ENCODE measurements at places on chromosomes 6 and 20. TPM values are rescaled to one million over a fixed set of nuclear protein-coding genes. Genes with fewer than 3 reads are reported as not detected.

The MRAP2 gene
- 8.6 TPM for polyA plus RNA-seq

The WFDC5 gene
- not detected for polyA plus RNA-seq

The CST9L gene
- not detected for polyA plus RNA-seq

The LBP gene
- 0.03 TPM for polyA plus RNA-seq

DNA sequence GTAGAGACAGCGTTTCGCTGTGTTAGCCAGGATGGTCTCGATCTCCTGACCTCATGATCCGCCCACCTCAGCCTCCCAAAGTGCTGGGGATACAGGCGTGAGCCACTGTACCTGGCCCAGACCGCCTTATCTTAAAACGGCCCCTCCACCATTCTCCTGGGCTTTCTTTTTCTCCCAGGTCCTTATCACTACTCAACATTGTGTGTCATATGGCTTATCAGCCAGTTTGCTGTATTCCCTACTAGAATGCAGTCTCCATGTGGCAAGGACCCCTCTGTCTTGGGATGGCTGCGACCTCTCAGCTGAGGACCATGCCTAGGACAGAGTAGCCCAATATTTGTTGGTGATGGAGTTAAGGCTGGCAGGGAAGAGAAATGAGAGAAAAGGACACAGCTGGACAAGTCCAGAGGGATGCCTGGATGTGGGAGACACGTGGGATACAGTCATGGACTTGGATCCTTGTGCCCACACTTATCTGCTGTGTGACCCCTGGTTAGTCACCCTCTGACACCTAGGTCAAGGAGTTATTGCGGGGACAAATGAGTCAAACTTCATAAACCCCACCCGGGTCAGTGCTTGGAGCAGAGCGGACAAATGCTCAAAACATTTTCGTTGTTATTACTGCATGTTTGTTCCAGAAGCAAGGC, 24.0 kb downstream of the ADA start:
- H3K36me3 ChIP-seq, result no peaks in the 10 kb centered on the region
- H3K4me1 ChIP-seq, result no peaks in the 10 kb centered on the region
- H3K4me3 ChIP-seq, result no peak overlapping the region
- DNase-seq, result no peak
- H3K27ac ChIP-seq, result no peak overlapping the region

DNA sequence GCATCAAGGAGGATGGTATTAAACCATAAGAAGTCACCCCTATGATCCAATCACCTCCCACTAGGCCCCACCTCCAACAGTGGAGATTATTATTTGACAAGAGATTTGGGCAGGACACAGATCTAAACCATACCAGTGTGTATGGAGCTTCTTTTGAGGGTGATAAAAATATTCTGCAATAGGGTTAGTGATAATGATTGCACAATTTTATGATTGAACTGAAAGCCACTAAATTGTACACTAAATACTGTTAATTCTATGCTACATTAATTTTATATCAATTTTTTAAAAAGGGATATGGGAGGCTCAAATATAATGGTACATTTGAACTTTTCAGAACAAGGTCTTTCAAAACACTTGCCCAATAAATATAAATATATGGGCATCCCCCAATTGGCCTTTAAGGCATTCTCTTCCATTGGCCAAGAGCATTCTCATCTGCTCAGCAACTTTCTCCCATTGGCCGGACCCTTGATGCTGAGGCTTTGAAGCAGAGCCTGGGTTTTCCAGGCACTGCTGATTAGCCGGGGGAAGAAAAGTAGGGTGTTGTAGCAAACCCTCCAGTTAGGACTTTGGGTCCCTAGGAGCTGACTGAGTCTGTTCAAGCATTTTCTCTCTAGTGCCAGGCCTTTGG, 209.9 kb downstream of the LRFN2 start:
- H3K27ac ChIP-seq, result no peak overlapping the region
- no peaks in the 10 kb centered on the region for H3K4me1 ChIP-seq
- no peak for DNase-seq

DNA sequence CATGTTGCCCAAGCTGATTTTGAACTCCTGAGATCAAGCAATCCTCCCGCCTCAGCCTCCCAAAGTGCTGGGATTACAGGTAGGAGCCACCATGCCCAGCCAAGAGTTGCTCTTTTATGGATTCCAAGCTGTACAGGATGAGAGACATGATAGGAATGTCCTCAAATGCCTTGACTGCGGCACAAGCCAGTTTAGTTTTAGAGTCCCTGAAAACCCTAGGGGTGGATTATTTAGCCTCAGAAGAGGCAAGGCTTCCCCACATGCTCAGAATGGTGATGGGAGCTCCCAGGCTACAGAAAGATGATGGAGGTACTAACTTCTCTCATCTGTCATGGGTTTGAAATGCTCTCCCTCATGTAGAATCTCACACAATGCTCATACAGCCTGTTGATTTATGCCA, 280.5 kb upstream of the PRND start:
- H3K36me3 ChIP-seq, result no peaks in the 10 kb centered on the region
- peaks cover 17% of the 10 kb centered on the region for H3K27me3 ChIP-seq
- H3K27ac ChIP-seq, result no peak overlapping the region
- no peak overlapping the region for H3K4me3 ChIP-seq

GRCh38 chr6:121335087-121336008, 1.1 kb upstream of the TBC1D32 start:
- DNase-seq, result no peak
- H3K27me3 ChIP-seq, result no peaks in the 10 kb centered on the region
- H3K4me3 ChIP-seq, result peak overlapping the region; percentile 99
- peak overlapping the region; percentile 97 for H3K27ac ChIP-seq
- no peaks in the 10 kb centered on the region for H3K36me3 ChIP-seq

DNA sequence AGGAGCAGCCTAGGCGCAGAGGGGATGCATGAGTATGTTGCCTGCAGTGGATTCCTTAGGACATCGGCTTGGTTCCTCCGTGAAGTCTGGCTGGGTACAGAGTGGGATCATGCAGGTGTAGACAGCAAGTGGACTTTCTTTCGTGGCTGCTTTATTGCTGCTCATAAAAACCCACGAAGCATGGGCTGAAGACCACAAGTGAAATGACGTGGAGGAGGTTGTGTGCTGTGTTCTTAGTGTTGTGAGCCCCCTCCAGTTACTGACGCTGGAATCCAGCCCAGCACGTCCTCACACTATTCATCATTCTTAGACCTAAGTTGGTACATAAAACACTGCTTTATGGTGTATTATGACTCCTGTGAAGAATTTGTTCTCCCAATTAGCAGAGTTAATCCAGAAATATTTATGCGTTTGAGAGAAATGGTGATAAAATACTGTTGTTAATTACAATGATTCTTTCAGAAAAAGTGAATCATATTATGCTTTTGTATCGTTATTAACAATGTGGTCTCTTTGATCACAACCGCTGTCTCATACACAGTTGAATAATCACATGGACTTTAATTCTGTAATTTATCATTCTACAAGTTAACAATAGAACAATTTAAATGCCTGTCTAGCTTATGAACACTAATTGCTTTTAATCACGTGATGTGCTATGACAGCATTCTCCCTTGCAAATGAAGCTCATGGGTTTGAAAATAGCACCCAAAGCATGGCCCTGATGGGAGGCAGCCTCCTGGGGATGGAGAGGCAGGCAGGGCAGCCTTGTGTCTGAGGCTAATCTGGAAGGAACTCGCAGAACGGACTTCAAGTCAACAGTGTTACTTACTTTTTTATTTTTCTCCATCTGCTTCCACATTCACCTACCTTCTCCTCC, 233.9 kb upstream of the SYNDIG1 start:
- H3K27ac ChIP-seq, result no peak overlapping the region
- H3K36me3 ChIP-seq, result no peaks in the 10 kb centered on the region
- no peaks in the 10 kb centered on the region for H3K4me1 ChIP-seq
- H3K4me3 ChIP-seq, result no peak overlapping the region
- no peak for DNase-seq
- no peaks in the 10 kb centered on the region for H3K27me3 ChIP-seq

- no peaks in the 10 kb centered on the region for H3K27me3 ChIP-seq
- H3K27ac ChIP-seq, result no peak overlapping the region
- H3K36me3 ChIP-seq, result no peaks in the 10 kb centered on the region
- peaks cover 10% of the 10 kb centered on the region for H3K4me1 ChIP-seq
These were observed 25.1 kb upstream of the TAF8 start for GRCh38 chr6:42025066-42025844.

GRCh38 chr6:15501826-15502445, 160.9 kb downstream of the DTNBP1 start:
- H3K4me1 ChIP-seq, result peaks cover 11% of the 10 kb centered on the region
- H3K36me3 ChIP-seq, result peaks cover 2% of the 10 kb centered on the region
- H3K4me3 ChIP-seq, result no peak overlapping the region
- H3K27ac ChIP-seq, result no peak overlapping the region

DNA sequence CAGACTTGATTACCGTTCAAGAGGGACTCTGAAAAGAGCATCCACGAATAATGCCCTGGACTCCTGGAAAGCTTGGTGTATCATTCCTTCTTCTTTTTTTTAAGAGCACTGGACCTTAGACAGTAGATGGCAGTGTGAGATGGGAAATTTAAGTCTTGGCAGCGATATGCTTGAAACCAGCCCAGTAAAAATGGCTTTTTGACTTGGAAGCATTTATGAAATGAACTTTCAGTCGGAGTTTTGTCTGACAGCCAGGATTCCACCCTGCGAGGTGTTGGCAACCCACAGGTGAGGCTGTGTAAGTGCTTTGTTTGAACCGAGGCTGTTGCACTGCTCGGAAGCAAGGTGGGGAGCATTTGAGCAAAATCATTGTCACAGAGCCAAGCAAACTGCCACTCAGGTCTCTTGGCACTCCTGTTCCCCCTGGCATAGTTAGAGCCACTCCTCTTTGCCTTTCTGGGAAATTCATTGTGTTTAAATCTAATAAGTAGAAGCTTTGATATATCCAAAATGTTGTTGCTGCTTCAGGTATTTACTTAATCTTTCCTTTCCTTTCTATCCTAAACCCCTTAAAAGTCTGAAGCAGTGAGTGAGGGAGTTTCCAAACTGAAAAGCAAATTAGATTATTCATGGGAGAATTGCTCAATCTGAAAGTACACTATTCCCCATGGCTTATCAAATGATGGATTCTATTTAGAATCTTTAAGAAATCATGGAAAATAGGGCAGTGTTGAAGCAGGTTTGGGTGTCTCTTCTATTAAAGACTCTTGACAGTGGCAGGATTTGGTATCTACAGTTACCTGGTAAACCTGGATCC, 272.8 kb upstream of the SLC35B3 start:
- H3K4me1 ChIP-seq, result no peaks in the 10 kb centered on the region
- no peak overlapping the region for H3K4me3 ChIP-seq
- no peaks in the 10 kb centered on the region for H3K27me3 ChIP-seq
- no peak overlapping the region for H3K27ac ChIP-seq

- no peak for DNase-seq
- H3K4me1 ChIP-seq, result no peaks in the 10 kb centered on the region
- no peaks in the 10 kb centered on the region for H3K36me3 ChIP-seq
- H3K27me3 ChIP-seq, result peaks cover 6% of the 10 kb centered on the region
- H3K4me3 ChIP-seq, result no peak overlapping the region
These were observed 60.8 kb downstream of the ECT2L start for GRCh38 chr6:138856654-138857053.

- H3K27me3 ChIP-seq, result no peaks in the 10 kb centered on the region
- H3K36me3 ChIP-seq, result no peaks in the 10 kb centered on the region
- H3K4me3 ChIP-seq, result no peak overlapping the region
- DNase-seq, result no peak
These were observed 13.9 kb upstream of the BCLAF1 start for GRCh38 chr6:136303516-136303915.

GRCh38 chr6:42047790-42048405, 2.4 kb upstream of the TAF8 start:
- no peak for DNase-seq
- H3K4me3 ChIP-seq, result peak overlapping the region; percentile 64
- H3K4me1 ChIP-seq, result peaks cover 47% of the 10 kb centered on the region
- no peak overlapping the region for H3K27ac ChIP-seq
- H3K36me3 ChIP-seq, result peaks cover 2% of the 10 kb centered on the region
- H3K27me3 ChIP-seq, result no peaks in the 10 kb centered on the region

- peaks cover 46% of the 10 kb centered on the region for H3K4me1 ChIP-seq
- no peaks in the 10 kb centered on the region for H3K36me3 ChIP-seq
- peak; percentile 59 for DNase-seq
- H3K27ac ChIP-seq, result peak overlapping the region; percentile 25
These were observed 54.7 kb downstream of the RAB44 start for GRCh38 chr6:36752187-36752885.

- no peak overlapping the region for H3K27ac ChIP-seq
- H3K4me1 ChIP-seq, result no peaks in the 10 kb centered on the region
- peak; percentile 25 for DNase-seq
- H3K4me3 ChIP-seq, result no peak overlapping the region
These were observed 118.3 kb downstream of the RALGAPA2 start for GRCh38 chr20:20594171-20594530.

Data from endothelial cell of umbilical vein (primary cell).